Tongue (tissue), 3 donors: ENCODE measurements at places on chromosomes 16 and 17. TPM values are rescaled to one million over a fixed set of nuclear protein-coding genes. Genes with fewer than 3 reads are reported as not detected.
A peak's percentile ranks its signal among the peaks of the same experiment; 100 is the strongest.

Gene KRT35
- total RNA-seq = not detected

Gene COL1A1
- total RNA-seq = 3,144 TPM

Gene SLC12A3
- not detected for total RNA-seq

DNA sequence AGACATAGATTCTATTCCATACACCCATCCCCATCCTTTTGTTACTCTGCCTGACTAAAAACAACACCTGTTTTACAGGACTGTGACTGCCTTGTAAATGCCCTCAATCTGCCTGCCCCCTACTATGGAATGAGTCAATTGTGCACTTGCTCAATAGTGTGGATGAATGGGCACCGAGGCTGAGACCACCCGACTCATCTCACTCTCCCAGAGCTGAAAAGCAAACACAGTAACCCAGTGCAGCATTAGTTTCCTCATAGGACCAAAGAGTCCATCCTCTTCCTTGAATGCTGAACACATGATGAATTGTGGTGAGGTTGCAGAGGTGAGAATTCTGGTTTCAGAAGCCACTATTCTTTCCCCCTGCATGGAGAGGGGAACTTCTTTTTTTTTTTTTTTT lies 233.7 kb downstream of the ZFHX3 start:
- DNase-seq = no peak

DNA sequence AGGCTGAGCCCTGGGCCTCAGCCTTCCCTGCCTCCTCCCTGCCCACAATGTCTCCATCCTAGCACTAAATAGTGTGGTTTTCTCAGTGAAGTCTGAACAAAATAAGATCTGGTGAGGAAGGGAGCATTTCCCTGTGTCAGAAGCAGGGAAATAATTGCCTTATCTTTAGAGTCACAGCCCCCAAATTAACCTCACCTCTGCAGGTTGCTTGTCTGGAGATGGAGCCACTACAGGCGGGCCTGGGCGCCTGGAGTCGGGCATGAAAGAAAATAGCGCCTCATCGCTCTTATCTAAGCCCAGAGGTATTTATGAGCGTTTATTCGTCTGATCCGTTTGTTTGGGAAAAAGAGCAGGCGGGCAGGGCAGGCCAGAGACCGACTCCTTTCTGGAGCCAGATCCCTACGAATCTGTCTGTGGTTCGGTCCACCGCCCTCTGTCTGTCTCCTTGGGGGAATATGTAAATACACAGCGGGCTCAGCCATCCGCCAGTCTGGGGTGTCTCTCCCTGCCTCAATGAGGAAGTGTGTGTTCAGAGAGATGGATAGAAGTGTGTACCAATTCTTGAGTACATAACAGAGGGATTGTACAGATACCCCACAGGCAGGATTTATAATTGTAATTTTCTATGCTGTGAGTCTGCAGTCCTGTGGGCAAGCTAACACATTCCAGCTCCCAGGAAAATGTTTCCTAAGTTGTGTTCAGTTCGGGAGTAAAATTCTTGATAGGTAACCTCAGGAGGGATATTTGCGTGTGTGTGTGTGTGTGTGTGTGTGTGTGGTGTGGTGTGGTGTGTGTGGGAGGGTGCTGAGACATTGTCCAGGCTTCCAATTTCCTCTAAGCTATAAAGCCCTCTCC lies 4.3 kb downstream of the HOXB6 start:
- no peak for DNase-seq

Gene RAB26
- total RNA-seq = not detected

- peak; percentile 80 for DNase-seq
Measured at GRCh38 chr16:75789237-75789636, 62.9 kb upstream of the CPHXL start.

DNA sequence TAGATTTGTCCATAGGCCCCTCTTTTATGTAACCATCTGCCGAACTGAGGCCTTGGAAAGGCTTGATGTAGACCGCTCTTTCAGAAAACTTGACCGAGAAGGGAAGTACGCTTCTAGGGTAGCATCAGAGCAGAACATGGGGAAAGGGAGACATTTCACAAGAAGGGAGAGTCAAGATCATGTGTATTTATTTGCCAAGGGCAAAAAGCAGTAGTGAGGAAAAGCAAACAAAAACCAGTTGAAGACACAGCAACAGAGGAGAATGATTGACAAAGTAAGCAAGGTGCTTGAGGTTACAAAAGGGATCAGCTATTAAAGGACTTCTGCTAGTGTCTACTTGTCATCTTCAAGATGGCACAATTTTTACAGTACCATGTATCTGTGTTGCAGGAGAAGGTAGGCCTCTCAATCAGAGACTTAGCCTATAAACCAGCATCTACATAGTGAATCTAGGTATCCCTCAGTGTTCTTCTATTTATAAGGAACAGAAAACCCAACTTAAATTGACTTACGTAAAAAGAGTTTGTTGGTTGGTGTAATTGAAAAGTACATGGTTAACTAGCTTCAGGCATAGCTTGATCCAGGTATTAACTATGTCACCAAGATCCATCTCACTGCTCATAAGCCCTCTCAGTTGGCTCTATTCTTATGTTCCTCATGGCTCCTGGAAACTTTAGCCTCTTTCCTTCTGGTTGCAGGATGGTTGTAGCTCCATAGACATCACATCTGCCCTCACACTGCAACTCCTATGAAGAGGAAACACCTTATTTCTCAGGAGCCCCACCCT lies 288.4 kb downstream of the IRX3 start:
- DNase-seq = no peak

Gene KRT39
- total RNA-seq = 1.8 TPM

GRCh38 chr16:668519-669171 lies 713 bp downstream of the RHOT2 start:
- DNase-seq = no peak

DNA sequence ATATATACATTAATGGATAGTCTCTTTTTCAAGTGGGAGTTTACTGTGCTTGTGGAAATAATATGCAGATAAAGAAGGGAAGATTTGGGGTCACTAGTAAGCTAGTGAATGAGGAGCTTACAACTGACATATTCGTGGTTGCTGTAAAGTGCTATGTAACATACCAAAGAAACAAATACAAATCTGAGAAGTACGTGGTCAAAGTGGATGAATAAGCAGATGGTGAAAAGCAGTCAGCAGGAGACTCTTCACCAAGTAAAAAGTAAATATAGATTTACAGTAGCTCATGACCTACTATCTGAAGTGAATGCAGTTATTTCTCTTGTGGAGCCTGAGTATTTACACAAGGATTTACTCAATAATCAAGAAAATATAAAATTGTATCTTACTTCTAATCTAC lies 136.6 kb upstream of the ELAC2 start:
- no peak for DNase-seq

Gene KRTAP4-6
- total RNA-seq = not detected

Gene HAGHL
- total RNA-seq = 1.5 TPM

DNA sequence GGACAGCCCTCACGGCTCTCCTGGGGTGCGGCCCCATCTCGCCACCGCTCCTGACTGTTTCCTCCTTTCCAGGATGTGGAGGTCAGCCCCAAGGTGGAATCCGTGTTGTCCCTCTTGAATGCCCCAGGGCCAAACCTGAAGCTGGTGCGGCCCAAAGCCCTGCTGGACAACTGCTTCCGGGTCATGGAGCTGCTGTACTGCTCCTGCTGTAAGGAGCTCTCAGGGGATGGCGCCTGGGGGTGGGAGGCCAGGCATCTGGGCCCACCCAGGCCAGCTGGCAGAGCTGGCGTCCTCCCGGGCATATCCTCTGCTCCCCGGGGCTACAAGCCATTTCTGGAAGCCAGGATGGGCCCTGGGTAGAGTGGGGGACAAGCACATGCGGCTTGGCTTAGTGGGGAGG lies 13.2 kb downstream of the IL34 start:
- no peak for DNase-seq

Gene UQCRC2
- total RNA-seq = 483 TPM

GRCh38 chr17:1271030-1271423 lies 783 bp downstream of the BHLHA9 start:
- DNase-seq = no peak

DNA sequence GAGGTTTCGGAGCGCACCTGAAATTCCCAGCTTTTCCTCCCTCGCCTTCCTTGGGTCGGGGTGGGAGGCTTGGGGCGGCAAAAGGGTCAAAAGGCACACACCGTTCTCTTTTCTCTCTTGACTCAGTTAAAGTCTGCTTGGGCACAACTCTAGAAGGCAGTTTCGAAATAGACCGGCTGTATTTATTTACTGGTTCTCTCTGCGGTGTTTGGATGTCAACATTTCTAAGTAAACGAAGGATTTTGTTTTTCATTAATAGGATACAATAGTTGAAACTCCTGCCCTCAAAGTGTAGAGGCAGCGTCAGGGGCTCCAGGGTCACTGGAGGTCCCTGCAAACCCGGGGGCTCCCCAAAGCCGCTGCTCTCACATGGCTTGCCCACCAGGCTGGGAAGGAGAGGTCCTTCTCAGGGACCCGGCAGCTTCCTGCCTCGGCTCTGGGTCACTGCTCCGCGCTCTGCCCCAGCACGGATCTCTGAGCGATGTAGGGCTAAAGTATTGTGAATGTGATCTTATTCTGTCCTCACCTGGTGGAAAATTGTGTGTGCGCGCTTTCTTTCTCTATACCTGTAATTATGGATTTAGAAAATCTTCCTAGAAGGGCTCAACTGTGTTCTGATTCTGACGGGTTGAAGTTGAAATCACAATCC lies 952 bp downstream of the BMERB1 start:
- peak; percentile 17 for DNase-seq

DNA sequence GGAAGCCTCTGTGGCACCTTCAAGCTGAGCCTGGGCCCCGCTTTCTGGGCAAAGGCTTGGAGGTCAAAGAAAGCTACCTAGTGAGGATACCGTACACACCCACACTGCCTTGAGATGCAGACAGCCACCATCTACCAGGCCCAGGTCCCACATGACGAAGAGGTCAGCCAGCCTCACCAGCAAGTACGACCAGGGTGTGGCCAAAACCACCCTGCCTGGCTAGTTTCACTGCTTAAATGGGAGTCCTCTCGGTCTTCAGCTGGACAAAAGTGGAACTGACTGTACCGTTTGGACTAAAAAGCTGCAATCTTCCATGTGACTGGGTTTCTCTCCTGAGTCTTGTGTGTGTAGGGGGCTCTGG lies 21.6 kb downstream of the VASN start:
- DNase-seq = no peak

DNA sequence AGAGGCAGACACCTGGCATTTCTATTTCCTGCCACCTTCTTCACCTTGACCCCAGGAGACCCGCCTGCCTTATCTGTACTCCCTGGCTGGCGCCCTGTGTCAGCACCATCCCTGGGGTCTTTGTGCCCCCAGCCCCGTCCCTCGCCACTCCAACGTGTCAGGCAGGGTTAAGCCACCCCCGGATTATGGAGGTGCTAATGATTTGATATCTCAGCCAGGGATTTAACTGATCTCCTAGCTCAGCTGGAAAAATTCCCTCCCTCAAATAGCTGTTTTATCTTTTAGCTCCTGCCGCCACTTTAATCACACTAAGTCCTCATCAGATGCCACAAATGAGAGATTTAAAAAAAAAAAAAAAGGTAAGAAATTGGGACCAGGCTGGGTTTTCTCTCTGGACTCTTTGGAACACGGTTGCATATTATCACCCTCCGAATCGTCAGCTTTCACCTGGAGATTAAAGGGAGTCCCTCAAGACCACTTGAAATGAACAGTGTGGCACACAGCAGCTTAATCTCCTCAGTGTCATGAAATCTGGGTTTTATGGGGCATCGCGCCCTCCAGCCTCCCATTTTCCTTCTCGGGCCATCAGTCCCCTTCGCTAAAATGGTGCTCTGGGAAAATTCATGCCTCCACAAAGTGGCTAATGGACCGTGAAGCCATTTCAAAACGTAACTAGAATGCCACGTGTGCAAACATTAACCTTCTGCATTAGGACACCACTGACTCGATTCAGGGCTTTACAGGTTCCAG lies 26.2 kb upstream of the WFDC1 start:
- DNase-seq = no peak

DNA sequence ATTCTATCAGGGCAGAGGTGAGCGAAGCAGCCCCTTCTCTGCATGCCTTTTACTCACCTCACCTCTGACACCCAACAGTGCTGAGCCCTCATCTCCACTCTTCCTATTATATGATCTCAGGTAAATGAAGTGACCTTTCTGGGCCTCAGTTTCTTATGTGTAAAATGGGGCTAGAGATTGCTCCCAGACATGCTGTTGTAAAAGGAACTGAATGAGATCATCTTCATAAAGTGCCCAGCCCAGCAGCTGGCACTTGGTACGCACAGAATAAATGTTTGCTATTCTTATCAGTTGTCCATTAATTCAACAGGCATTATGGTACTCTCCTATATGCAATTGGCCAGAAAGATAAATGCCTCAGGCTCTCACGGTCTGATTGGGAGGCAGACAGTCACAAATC lies 4.5 kb upstream of the GALK1 start:
- DNase-seq = no peak

DNA sequence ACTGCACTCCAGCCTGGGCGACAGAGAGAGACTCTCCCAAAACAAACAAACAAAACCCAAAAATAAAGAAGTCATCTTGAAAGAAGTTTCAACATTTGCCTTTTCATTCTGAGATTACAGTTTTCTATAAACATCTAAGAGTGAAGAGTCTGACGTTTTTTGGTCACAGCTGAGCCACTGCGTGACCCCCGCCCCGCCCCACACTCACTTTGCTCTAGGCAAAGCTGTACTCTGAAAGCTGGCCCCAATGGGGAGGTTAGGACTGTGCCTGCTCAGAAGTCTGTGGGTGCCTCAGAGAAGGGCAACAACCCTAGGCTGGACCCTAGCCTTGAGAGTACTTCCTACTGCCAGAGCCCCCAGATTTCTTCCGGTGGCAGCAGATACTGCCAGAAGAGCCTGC lies 19.3 kb downstream of the CYB5D2 start:
- DNase-seq = no peak

Gene BIRC5
- total RNA-seq = 20.1 TPM

DNA sequence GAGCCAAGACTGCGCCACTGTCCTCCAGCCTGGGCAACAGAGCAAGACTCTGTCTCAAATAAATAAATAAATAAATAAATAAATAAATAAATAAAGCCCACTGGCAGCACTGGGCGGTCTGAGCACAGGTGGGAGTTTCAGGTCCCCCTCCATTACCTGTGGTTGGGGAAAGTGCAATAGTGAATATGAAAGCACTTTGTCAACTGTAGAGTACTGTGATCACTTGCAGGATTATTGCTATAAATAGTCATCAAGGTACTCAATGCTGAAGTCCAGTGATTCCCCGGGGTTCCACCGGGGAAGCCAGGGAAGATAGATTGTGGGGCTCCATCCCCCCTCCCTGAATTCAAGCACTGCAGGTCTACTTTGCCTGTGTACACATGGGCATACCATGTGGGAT lies 42.7 kb upstream of the CPNE2 start:
- no peak for DNase-seq
